Stimulated activated CD8-positive, alpha-beta memory T cell treated with anti-CD3 and anti-CD28 coated beads, Interleukin-4, amount 100 ng/mL, for 48 hours (primary cell): ENCODE measurements at places on chromosomes 3 and 15.

- DNase-seq: no peak
These were observed 71.0 kb upstream of the STRIT1 start for GRCh38 chr3:155364492-155364891.

- no peak for DNase-seq
These were observed 6.8 kb upstream of the SKIL start for GRCh38 chr3:170350515-170351413.

- no peak for DNase-seq
These were observed 5.2 kb downstream of the SST start for GRCh38 chr3:187665010-187665409.

GRCh38 chr15:26682598-26683164 is 90.2 kb downstream of the GABRB3 start:
- no peak for DNase-seq

- DNase-seq: peak; percentile 33
These were observed 30.5 kb downstream of the CACNA2D2 start for GRCh38 chr3:50472958-50473357.

- no peak for DNase-seq
These were observed 85.9 kb downstream of the FAIM start for GRCh38 chr3:138694287-138695007.
